Stimulated activated CD4-positive, alpha-beta T cell treated with anti-CD3 and anti-CD28 coated beads, Interleukin-1b, Interleukin-23, amount 100 ng/mL, for 1 hour (primary cell): ENCODE measurements at places on chromosomes 4 and X.

- no peak for DNase-seq
Measured at GRCh38 chr4:13527192-13527980, 16.9 kb downstream of the NKX3-2 start.

- no peak for DNase-seq
Measured at GRCh38 chr4:3441501-3442459, at the start of gene HGFAC. Gene HGFAC (plus strand): TSS chr4:3441968. CDS start chr4:3442002, 34 bp downstream.

- DNase-seq = no peak
Measured at GRCh38 chrX:122771933-122772332, 412.1 kb upstream of the GRIA3 start.

DNA sequence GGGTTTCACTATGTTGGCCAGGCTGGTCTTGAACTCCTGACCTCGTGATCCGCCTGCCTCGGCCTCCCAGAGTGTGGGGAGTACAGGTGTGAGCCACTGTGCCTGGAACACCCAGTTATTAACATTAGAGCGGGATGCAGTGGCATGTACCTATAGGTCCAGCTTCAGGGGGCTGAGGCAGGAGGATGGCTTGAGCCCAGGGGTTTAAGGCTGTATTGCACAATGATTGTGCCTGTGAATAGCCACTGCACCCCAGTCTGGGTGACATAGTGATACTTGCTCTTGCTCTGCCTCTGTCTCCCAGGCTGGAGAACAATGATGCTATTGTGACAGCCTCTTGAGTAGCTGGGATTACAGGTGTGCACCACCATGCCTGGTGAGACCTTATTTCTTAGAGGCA, 39.8 kb downstream of the FAM193A start:
- DNase-seq = no peak

GRCh38 chr4:15428611-15429010, 778 bp downstream of the C1QTNF7 start:
- no peak for DNase-seq

DNA sequence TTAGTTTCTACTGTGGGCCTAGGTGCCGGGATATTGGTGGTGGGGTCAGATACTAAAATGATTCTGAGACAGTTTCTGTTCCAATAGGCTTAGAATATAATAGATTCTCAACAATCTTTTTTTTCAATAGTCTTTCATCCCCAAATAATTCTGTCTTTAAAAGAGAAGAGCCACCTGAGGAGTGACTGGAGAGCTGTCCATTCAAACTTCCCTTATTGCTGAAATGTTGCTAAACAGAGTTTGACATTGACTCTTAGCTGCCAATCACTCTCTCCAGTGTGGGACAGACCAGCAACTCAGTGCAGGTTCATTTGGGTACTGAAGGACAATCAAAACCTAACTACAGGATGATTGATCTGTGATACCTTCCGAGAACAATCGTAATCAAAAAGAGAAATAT, 12.4 kb upstream of the ADH7 start:
- DNase-seq = no peak

- no peak for DNase-seq
Measured at GRCh38 chr4:94525993-94526728, 74.4 kb downstream of the PDLIM5 start.

DNA sequence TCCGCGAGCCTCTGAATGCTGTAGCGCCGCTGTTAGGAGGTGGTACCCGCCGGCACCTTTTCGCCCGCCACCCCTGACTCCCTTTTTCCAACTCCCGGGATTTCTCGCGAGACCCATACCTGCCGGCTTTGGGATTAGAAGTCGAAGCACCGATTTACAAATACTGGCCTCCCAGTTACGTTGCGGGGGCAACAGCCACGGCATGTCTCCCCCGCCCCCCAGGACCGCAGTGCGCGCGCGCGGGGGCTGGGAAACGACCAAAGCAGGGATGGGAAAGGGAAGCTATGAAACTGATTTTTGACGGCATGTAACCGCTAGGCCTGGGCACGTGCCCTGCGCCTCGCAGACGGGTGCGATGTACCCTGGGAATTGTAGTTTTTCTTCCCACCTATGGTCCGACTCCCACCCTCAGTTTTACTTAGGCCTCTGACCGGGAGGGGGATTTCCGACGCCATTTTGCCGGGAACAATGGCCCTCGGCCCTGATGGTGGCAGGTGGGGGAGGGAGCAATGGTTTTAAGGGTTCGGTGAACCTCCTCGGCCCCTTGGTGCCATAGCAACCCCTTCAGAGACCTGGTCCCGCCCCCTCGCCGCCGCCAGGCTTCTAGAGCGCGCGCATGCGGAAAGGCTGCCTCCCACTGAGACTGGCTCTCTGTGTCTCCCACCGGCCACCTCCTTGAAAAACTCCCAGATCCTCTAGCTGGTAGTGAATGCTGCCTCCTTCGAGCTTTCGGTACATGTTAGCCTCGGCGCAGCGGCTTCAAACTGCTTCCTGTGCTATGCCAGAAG, 772 bp upstream of the WNK3 start:
- no peak for DNase-seq
